ENCODE measurements at places on chromosomes 7 and 10.

DNA sequence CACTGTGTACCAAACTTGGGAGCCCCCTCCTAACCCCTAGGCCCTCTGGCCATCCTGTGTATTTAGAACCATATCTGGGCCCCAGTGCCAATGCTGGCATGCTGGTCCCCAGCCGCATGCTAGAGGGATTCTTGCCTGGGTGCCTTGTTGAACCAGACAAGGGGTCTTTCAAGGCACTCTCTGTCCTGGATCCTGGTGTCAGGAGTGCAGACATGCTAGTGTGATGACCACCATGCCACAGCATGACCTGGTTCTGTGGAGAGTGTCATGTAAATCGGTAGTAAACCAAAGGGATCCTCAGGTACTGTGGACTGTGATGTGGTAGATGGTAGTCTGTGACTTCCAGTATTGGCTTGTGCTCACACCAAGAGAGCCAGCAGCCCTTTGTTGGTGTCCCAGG is 222.2 kb upstream of the PODXL start:
- no peak for DNase-seq

GRCh38 chr7:158259141-158259540 is 328.5 kb downstream of the PTPRN2 start:
- no peak for DNase-seq

GRCh38 chr7:27200761-27201579 is 1.1 kb upstream of the HOXA13 start:
- DNase-seq: peak; percentile 88

DNA sequence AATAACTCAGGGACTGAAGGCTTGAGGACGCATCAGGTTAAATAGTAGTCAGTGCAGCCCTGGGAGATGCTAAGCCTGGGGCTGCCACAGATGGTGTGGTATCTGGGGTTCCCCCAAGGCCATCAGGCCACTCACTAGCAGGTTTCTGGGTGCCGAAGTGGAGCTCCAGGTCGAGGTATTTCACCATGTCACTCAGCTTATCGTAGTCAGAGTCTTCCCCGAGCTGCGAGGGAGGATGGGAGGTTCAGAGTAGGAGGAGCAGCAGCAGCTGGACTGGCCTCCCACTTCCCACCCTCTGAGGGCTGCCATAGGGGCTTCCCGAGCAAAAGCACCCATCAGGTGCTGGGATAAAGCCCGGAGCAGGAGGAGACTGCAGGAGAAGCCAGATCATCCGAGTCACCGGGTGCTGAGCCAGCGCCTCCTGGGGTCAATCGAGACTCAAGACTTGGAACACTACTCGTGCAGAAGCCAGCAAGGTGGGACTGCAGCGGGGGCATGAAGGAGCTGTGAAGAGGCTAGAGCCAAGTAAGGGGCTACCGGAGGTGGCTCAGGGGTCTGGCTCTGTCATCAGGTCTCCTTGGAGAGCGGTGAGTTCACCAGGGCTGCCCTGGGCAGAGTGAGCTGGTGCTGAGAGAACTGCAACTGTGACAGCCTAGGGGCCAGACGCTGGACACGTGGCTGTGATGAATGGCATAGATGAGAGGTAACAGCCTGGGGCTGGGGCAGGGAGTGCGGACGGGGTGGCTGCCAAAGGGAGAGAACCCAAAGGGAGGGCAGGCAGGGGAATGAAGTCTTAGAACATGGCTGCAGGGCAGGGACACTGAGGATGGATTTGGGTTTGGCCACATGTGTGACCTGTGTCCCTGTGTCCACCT is 45.3 kb downstream of the GRID2IP start:
- peak; percentile 36 for DNase-seq

- no peak for DNase-seq
These were observed 182.7 kb downstream of the CCSER2 start for GRCh38 chr10:84511106-84511505.

DNA sequence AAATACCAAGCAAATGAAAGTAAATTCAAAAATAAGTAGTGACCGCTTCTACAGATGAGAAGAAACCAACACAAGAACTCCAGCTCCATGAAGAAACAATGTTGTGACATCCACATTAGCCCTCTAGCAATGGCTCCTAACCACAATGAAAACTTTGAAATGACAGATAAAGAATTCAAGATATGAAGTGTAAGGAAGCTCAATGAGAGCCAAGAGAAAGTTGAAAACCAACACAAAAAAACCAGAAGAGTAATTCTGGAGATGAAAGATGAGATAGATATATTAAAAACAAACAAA is 68.2 kb upstream of the DDC start:
- no peak for DNase-seq
